Activated T-helper 9 cell treated with anti-CD3 and anti-CD28 coated beads, Interleukin-2, amount 50 U/mL, for 16 hours (primary cell): ENCODE measurements at places on chromosomes 1 and 21.

- DNase-seq, result no peak
These were observed 71.6 kb upstream of the GREM2 start for GRCh38 chr1:240683576-240683975.

DNA sequence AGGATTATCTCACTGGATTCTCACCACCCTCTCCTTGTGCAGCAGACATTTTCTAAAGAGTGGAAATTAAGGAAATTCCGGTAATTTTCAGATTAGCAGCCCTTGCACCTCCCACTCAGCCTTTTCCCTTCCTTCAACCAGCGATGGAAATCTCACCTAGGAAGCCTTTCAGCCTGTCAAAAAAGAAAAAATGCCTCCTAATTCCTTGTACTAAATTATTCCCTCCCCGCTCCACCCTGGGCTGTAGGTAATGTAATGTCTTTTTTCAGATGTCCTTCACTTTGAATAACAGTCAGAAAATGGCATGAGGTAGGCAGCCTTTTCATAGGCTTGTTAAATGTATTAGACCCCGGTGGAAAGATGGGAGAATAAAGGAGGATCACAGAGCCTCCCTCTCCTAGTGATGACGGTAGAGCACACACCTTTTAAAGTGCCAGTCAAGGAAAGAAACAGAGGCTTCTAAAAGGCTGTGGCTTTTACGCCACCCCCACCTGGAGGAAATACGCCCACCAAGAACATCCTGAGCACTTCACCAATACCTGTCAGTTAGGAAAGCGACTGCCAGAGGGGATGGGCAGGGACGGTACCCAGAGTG lies 62.8 kb upstream of the NEK2 start:
- DNase-seq, result no peak

DNA sequence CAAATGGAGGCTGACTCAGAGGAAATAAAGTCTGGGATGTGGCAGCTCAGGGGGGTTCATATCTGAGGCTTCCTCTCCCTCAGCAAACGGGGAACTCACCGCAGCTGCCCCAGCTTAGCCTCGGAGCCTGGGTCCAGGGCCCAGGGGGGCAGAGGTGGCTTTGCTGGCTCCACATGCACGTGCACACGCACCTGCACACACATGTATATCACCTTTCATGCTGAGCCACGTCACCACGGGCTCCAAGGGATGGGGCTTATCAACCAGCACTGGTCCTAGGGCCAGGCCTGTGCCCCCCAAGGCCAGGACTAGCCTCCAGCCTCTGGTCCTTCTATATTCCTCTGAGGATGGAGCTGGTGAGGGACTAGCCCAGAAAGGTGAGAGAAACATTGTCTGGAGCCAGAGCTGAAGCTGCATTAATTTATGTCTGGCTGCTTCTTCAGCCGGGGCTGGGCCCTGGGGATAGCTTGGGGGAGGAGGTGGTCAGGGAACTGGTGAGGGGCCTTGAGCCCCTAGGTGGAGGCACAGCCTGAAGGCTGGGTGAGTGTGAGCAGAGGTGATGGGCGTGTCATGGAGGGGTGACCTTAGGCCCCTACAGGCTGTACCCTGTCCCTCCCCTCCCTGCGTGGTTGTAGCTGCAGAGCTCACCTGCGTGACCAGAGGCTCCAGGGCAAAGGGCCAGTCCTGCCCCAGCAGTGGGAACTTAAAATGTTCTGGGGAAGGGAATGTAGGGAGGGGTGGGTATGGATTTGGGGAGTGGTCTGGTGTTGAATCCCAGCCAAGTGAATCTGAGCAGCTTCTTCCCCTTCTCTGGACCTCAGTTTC lies 520.8 kb downstream of the PTPRU start:
- DNase-seq, result no peak

DNA sequence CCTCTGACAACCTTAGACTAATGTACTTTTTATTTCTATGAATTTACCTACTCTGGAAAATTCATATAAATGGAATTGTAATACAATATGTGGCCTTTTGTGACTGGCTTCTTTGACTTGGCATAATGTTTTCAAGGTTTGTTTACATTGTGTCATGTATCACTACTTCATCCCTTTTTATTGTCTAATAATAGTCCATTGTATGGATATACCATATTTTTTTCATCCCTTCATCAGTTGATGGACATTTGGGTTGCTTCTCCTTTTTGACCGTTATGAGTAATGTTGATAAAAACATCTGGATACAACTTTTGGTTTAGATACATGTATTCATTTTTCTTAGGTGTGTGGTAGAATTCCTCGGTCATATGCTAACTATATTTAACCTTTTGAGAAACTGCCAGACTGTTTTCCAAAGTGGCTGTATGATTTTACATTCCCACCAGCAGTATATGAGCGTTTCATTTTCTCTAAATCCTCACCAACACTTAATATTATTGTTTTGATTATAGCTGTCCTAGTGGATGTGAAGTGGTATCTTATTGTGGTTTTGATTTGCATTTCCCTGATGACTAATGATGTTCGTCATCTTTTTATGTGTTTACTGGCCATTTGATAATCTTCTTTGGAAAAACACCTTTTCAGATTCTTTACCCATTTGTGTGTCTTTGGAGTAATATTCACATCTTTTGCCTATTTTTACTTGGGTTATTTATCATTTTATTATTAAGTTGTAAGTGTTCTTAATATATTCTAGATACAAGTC lies 3.5 kb downstream of the RO60 start:
- DNase-seq, result no peak

DNA sequence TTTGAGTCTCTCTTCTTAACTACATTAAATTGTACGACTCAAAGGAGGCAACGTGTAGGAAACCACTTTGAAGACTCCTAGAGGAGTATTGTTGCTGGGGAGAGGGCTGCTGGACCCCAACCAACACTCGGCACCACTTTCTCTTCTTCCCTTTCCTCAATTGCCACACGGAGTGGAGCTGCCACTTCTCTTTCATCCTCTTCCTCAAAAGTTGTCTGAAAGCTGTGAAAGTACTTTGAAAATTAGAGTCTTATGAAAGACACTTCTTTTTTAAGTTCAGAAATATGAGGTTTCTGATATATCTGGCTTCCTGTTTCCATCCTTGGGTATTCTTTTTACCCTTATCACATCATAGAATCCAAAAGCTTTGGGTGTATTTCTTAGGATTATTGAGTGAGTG lies 59.5 kb downstream of the MRPS6 start:
- DNase-seq, result no peak

DNA sequence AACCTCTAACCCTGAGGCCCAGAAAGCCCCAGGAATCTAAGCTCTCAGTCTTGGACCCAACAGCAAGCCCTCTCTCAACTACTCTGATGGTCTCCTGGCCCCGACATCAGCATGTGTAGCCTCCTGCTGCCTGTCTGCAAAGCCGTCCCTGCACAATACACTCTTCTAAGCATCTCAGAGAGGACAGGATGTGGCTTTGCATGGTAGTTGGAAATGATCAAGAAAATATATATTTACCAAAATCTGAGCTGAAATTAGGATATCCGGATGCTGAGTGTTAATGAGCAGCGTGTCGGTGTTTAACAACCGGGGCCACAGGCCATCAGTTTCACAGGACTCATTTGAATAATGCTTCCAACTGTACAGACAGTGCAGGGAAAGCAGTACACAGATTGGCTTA lies 59.1 kb upstream of the SIM2 start:
- DNase-seq, result no peak

DNA sequence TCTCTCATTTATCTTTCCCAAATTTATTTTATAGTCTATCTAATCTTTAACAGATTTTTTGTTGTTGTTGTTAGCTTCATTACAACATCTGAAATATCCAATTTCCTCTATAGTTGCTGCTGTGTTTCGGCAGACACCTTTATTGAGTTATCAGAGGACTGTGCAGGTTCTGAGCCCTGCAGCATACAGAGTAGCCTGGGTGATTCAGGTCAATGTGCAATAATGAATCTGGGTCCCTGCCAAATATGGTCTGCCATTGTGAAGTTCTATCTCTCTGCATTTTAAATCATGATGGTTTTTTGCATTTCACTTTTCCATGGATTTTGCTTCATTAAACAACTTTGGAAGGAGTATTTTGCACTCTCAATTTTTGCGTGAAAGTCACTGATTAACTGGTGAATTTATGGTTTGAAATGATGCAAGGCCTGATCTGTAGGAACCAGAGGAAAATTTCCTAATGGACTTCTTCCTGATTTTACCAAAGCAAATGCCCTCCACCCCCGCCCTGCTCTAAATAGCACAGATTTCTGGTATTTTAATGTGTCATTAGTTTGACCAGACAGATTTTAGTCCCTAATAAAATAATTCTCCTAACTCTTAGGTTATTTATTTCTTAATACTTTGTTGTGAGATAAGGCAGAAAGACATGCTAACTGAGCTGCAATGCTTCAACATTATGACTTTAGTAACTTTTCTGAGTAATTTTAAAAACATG lies 402.3 kb downstream of the PTBP2 start:
- no peak for DNase-seq

GRCh38 chr21:41141031-41141457 lies 26.9 kb upstream of the BACE2 start:
- no peak for DNase-seq

DNA sequence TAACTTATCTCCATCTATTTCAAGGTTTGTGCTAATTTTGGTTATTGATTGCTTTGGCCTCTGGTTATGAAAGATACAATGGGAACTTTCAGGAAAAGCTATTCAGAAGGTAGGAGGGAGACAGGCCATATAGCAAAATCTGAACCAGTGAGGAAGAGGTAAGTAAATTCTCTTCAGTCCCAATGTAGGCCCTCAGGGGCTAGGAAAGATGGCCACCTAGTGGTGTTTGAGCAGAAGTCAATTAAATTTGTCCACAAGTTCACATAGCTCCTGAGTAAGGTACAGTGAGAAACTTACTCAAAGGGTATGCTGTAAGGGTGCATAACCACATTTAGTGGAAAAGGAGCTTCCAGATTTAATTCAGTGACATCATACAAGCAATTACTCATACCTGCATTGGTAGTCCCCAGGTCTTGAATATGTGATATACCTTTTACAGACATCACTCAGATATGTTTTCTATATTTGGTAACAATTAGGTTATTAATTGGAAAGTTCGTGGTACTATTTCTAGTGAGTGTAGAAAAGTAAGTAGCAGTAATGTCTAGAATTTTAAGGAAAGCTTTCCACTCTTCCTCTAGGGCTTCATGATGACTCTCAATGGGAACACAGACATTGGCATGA lies 21.4 kb upstream of the FMO1 start:
- DNase-seq, result no peak

- DNase-seq, result no peak
These were observed 58.3 kb upstream of the SDC3 start for GRCh38 chr1:30966690-30967369.

DNA sequence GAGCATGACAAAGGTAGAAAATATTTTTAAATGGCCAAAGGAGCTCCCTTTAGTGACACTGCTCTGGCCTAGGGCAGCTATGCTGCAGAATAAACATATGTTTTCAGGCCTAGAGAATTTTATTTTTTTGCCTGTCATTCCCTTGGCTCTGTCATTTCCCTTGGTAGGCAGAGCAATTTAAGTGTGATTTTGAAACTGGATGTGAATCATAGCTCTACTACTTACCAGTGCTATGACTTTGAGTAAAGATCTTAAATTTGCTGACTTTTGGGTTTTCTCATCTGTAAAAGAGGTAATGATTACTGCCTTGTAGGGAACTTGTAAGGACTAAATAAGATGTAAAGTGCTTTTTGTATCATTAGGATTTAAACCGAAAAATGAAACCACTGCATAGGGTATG lies 189.0 kb upstream of the ZRANB2 start:
- DNase-seq, result no peak

GRCh38 chr1:4045397-4046010 lies 145.4 kb upstream of the C1orf174 start:
- DNase-seq, result no peak

GRCh38 chr1:235649368-235650163 lies at the start of gene GNG4:
TSS of gene GNG4 (minus strand) at chr1:235649784. CDS start at chr1:235583838, 65,946 bp downstream.
- no peak for DNase-seq

DNA sequence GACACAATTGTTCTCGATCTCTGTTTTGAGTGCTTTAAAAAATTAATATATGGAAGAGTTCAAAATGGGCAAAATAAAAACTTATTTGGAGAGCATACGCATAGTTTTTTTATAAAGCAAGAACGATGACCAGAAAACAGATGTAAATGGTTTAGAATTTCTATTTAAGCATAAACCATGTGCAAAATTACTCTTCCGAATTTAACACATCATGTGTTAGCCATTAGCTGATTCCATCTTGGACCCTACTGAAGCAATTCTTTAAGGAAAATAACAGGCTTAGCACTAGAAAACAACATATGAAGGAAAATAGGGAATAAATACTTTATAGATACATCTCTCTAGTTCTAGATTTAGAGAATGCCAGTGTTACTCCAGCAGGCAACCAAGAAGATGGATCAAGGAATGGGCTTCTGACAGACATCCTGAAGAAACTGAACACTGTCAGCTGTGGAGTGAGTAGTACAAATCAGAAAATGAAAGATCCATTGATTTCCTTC lies 26.7 kb downstream of the CDC7 start:
- DNase-seq, result no peak

DNA sequence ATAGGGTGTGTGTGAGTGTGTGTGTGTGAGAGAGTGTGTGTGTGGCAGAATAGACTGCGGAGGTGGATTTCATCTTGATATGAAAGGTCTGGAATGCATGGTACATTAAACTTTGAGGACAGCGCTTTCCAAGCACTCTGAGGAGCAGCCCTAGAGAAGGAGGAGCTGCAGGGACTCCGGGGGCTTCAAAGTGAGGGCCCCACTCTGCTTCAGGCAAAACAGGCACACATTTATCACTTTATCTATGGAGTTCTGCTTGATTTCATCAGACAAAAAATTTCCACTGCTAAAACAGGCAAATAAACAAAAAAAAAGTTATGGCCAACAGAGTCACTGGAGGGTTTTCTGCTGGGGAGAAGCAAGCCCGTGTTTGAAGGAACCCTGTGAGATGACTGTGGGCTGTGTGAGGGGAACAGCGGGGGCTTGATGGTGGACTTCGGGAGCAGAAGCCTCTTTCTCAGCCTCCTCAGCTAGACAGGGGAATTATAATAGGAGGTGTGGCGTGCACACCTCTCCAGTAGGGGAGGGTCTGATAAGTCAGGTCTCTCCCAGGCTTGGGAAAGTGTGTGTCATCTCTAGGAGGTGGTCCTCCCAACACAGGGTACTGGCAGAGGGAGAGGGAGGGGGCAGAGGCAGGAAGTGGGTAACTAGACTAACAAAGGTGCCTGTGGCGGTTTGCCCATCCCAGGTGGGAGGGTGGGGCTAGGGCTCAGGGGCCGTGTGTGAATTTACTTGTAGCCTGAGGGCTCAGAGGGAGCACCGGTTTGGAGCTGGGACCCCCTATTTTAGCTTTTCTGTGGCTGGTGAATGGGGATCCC lies 18.3 kb upstream of the HDAC1 start:
- DNase-seq, result peak; percentile 72
